NCI-H524 (cell line): ENCODE measurements at places on chromosomes 5 and 9.

GRCh38 chr5:4215143-4215542, 619.5 kb downstream of the IRX1 start:
- DNase-seq, result no peak

GRCh38 chr5:103607346-103607745, 44.8 kb upstream of the NUDT12 start:
- DNase-seq, result no peak

DNA sequence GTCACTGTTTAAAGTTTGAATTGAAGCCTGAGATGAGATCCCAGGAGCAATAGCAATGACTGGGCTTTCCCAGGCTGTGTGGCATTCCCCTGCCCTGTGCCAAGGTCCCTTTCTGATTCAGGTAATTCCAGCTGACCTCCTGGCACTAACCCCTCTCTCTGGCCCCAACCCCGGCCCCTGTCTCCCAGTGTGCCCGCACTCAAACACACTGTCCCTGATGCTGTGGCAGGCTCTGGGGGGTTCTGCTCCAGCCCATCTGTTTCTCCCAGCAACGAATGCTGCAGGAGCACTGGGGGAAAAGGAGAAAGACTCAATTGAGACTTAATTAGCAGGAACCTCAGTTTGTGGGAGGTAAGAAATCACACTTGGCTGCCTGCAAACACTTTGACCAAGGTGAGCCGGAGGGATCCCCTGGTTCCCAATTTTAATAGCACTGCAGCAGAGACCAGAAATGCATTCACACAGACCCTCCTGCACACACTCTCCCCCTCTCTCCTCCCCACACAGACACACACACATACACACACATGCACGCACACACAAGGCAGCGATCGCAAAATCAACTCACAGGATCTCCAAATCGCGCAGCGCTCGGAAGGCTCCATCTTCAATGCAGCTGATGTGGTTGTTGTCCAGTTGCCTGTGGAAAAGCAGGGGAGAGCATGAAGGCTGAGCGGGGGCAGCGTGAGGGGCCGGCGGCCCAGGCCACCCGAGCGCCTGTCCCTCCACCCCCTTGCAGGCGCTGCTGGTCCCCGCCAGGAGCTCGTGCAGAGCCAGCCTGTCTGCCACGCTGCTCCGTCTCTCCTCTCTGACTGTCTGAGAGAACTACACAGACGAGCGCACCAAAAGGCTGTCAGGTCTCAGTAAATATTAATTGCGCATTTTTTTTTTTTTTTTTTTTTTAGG, 265.1 kb upstream of the PANK3 start:
- peak; percentile 54 for DNase-seq

DNA sequence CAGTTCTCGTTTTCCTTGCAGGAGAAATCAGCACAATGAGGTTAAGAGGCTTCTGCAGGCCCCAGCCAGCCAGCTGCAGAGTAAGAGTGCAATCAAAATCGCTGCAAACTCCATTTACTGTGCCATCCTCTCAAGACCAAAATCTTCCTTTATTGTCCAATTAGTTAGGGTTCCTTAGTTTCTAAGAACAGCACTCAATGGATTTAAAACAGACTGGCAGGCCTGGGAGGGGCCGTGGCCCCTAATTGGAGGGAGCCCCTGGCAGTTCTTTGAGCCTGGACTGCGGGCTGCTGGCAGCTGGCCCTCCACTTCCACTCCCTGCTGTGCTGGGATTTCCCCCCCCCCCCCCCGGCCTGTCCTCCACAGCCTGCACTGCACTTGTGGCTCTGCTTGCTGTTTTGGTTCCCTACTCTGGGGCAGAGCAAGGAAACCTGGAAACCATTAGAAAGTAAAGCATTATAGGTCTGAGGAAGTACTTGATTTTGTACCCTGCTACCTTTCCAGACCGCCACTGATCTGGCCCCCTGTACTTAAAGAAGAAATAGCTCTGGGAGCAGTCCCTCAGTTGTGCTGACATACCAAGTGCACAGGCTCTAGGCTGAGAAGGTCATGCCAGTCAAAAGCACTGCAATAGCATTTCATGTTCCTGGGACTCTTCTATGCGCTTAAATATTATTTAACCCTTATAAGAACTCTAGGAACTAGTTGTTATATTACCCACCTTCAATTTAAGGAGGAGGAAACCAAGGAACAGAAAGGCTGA, 129.0 kb downstream of the APBA1 start:
- peak; percentile 85 for DNase-seq

DNA sequence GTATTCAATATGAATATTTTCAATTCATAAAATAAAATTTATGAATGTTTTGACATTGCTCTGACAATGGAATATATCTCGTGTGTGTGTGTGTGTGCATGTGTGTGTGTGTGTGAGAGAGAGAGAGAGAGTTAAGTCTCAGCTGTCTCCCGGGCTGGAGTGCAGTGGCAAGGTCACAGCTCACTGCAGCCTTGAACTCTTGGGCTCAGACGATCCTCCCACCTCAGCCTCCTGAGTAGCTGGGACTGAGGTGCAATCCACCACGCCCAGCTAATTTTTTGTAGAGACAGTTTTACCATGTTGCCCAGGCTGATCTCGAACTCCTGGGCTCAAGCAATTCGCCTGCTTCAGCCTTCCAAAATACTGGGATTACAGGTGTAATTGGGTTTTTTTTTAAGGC, 16.1 kb downstream of the G3BP1 start:
- DNase-seq, result no peak

DNA sequence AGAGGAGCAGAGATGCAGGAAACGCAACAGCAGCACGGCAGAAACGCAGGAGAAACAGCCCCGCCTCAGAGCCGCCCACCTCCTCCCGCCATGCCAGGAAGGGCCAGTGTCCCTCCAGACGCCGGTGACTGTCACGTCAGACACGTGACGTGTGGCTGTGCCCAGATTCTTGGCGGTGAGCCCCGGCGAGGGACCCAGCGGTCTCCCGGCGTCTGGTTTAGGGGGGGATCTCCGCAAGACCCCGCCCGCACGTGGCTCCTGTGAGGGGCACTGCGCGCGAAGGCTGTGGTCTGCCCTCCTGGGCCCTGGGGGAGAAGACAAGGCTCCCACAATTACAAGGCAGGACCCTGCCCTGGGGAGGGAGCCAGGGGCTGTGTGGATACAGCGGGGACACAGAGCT, 2.4 kb upstream of the LCN8 start:
- no peak for DNase-seq

- DNase-seq, result no peak
These were observed 561.1 kb downstream of the EBF1 start for GRCh38 chr5:158538506-158539074.

DNA sequence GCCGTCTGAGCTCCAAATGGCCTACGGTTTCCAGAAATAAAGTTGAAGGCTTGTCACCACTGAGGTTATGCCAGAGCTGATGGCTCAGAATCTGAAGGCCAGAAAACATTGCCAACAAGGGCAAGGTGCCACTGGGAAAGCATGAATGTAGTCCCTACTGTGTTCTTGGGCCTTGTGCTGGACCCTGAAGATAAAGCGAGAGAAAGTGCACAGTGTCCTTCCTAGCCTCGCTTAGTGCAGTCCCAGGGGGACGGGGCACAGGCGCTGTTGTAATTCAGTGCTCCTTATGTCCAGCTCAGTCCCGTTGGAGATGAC, 84.5 kb downstream of the NDFIP1 start:
- DNase-seq, result no peak

DNA sequence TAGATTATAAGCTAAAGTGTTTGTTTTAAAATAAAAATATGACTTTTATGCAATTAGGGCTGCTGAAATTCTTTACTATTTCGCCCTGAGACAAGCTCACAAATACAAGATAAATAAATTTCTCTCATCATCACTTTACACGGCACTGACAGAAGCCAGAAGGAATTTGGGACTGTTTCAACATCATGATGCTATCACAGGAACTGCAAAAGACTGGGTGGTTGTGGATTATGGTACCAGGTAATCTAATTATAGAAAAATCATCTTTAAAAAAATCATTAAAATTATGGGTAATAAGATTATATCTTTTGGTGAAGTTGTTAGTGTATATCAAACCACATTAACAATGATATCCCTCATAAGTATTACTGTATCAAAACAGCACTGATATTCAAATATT, 95.0 kb downstream of the MAN2A1 start:
- no peak for DNase-seq

DNA sequence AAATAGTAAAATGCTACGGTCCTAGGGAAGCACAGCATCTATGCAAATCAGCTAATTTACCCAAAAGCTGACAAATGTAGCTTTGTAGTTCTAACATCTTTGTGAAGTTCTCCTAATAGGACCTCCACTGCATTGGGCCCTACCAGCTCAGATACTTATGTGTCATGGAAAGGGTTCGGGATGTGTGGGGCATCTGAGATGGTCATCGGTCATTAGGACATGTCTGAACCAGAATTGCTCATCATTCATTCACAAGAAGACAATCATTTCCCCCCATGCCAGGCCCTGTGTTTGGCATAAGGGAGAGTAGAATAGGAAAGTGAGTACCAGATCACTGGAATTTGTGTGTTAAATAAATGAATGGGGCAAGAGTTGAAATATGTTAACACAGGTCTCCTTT, 35.7 kb downstream of the PWWP2A start:
- no peak for DNase-seq

GRCh38 chr5:1090538-1090937, 21.3 kb downstream of the SLC12A7 start:
- DNase-seq, result no peak
